SK-N-SH treated with all-trans-retinoic acid at 6 μM for 48 hours (cell line): ENCODE measurements at places on chromosomes 16 and 17.

DNA sequence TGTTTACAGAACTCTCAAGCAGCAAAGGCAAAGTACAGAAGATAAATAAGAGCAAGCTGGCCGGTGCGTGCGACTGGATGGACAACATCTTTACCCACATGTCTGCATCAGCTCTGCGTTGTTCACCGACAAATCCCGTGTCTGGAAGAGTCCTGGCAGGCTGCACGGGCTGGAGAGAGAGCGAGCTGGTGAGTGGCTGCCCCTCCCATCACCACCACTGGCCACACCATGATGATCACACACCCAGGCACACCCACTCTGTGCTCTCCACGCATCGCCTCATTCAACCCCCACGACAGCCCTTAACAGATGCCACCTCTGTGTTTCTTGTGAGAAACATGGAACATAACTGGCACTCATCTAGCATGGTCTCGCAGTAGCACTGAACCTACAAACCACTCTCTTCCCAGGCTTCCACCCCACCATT lies 59.2 kb downstream of the ANKRD11 start:
- ATAC-seq = no peak

DNA sequence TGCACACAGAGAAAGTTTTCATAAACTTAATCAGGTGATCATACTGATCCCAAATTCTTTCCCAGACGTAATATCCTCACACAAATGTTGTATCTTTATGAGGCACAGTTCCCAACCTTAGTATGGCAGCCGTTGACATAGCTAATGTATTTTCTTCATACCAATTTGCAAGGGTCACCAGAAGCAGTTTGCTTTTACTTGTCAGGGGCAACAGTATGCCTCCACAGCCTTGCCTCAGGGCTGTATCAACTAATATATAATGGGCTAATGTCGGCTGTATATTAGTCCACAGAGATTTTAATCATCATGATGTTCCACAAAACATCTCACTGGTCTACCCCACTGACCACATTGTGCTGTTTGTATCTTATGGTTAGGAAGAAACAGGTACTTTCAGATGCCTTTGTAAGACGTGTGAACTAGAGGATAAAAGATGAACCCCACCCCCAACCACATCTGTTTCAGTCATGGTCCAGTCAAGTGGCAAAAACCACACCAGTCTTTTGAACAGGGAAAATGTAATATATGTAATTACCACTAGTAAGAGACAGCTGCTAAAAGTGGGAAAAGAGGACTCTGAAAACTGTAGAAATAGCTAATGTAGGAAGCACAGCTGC lies 55.2 kb downstream of the GAN start:
- no peak for ATAC-seq

GRCh38 chr17:62963296-62963695 lies 2.7 kb upstream of the TANC2 start:
- ATAC-seq = peak; percentile 33; the same call in 2 of the 3 replicates

GRCh38 chr17:58273453-58274104 lies 7.2 kb downstream of the MPO start:
- no peak for ATAC-seq

GRCh38 chr16:87486713-87487247 lies 6.0 kb downstream of the ZCCHC14 start:
- ATAC-seq = no peak

DNA sequence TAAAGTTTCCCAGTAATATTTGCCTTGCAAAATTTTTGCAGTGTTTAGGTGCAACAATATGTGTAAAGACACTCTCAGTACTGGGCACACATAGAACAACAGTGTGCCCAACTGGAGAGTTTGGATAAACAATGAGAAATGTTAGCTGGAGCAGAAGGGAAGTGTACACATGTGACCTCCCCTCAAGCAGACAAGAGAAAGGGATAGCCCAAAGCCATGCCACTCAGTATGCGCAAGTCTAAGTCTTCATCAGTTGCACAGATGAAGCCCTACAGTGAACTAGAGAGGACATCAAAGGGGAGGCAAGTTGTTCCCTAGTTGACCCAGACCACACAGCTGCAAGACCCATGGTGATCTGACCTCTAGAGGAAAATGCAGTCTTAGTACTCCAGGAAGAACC lies 97.9 kb upstream of the CDH11 start:
- no peak for ATAC-seq
